ENCODE measurements at places on chromosomes 1 and 21.

DNA sequence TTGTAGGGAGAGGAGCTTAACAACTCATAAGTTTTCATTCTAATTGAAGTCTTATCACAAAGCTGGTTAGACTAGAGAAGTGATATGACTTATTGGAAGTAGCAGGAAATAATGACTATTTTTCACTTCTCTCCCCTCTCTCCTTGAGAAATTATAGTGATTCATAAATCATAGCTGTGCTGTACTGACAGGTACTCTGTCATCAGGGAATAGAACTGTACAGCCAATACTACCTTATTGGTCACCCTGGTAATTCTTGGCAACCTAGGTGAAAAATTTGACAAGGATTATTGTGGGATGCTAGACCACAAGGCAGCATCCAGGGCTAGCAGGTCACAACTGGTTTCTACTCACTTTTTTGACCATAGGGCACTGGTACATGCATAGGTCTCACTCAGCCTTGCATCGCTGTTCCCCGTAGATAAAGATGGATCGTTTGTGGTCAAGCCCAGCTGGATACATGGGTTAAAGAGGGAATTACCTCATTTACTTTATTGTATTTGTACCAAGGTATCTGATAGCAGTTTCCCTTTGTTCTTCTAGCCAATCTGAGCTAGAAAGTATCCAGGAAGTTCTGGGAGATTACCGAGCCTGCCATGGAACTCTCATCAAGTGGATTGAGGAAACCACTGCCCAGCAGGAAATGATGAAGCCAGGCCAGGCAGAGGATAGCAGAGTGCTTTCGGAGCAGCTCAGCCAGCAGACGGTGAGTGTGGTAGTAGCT, 113.6 kb downstream of the MACF1 start:
- DNase-seq = no peak

DNA sequence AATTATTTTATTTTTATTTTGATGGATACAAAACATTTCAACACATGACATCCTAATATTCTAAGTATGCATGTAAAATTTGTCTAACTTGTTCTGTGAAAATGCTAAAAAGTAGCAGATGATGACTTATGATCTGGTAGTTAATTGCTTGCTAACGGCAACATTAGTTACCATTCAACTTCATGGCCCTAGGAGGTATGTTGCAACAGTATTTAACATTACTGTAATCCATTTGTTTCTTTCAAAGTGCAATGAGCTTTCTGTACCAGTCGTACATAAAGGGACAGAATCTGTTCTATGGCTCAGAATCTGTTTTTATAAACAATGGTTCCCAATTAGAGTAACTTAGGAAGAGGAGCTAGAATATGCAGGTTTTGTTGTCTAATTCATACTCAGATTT, 91.5 kb upstream of the ZNHIT6 start:
- no peak for DNase-seq

DNA sequence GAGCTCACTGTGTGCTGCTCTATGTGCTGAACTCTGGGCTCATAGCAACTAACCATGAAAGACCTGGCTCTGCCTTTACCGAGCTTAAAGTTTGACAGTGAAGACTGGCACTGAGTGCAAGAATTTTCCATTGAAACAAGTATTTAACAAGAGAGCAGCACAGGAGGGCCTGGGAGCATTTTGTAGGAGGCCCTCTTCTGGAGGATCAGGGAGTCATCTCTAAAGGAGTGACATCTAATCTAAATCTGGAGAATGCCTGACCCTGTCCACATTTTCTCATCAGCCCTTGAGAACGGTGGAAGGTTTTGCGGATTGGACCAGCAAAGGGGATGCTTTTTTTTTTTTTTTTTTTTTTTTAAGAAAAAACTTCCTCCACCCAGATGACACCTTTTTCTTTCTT, 150.8 kb downstream of the ROR1 start:
- no peak for DNase-seq

- no peak for DNase-seq
Observed at GRCh38 chr1:160623862-160624261, 23.0 kb downstream of the SLAMF1 start.

DNA sequence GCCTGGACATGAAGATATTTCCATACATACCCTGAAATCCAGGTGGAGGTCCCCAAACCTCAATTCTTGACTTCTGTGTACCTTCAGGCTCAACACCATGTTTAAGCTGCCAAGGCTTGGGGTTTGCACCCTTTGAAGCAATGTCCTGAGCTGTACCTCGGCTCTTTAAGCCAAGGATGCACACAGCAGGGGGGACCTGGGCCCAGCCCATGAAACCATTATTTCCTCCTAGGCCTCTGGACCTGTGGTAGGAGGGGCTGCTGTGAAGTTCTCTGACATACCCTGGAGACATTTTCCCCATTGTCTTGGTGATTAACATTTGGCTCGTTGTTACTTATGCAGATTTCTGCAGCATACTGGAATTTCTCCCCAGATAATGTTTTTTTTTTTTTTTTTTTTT, 184.3 kb upstream of the RGS18 start:
- DNase-seq = no peak

DNA sequence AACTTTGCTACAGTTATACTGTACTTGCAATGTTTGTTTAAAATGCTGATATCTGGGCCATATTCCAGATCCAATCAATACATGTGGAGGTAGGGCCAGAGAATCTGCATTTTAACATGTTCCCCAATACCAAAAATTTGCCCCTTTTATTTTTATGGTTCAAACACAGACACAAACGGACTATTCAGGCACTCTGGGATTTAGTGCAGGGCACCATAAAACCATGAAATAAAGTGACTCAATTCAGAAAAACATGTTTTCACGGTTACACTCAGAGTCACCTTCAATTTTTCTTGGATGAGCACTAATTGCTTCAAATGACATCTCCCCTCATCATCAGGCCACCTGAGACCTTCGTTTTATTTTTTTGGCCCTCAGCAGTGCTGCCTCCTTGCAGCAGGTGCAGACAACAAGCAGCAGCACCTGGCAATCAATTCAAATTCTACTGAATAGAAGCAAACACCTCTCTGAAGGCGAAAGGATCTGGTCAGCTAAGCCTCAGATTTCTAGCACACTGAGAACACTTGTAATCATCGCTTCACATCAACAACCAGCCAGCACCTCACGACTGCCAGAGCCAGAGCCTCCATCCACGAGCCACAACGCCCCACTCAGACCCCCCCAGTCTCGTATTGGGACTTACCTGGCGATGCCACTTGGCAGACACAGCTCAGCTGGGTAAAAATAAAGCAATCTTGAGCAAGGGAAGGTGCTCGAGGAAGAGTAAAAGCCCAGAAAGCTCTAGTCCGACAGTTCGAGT, 1.1 kb downstream of the ERO1B start:
- no peak for DNase-seq

- DNase-seq = no peak
Observed at GRCh38 chr1:119008483-119009311, 20.6 kb upstream of the TBX15 start.

All from esophagus squamous epithelium (tissue), 5 donors.